Activated T-helper 17 cell treated with anti-CD3 and anti-CD28 coated beads, Interleukin-2, amount 50 U/mL, for 72 hours (primary cell): ENCODE measurements at places on chromosomes 11 and 22. TPM values are rescaled to one million over a fixed set of nuclear protein-coding genes. Genes with fewer than 3 reads are reported as not detected.

DNA sequence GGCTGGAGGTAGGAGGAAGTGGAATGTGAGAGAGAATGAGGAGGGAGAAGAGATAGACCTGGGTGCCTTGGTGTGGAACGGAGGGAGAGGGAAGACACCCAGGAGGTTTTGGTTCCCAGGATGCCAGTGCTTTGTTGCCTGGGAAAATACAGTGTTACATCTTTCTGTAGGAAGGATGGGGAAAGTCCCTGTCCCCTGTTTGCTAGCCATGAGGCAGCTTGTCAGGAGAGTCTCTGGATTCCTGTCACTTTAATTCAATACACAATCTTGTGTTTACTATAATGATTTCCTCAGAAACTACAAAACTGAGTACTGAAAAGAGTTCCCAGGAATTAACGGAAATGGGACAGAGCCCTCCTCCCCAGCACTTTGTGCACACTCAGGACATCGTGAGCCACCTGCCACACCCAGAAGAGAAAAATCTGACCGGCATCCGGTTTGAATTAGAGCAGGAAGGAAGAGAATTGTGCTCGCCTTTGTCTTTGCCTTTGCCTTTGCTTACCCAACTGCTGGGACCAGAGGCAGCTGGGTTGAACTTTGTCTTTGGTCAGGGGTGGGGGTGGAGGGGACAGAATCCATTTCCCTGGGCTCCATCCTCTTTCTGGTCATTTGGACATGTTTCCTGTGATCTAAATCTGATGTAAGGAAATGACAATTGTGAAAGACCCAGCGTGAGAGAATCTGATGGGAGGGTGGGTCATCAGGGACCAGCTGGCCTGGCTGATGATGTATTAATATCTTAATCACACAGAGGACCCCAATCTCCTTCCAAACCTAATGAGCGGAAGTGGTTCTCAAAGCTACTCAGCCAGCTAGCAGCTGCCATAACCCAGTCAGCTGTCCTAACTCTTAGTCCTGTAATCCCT lies 1.3 kb upstream of the LIMK2 start:
- ATAC-seq = no peak

GRCh38 chr22:22368516-22368915 lies 123.9 kb downstream of the VPREB1 start:
- ATAC-seq = no peak

GRCh38 chr11:113350336-113351067 lies 36.1 kb downstream of the TTC12 start:
- no peak for ATAC-seq

- peak; percentile 51 for ATAC-seq
Measured at GRCh38 chr11:11798586-11799438, 43.0 kb upstream of the USP47 start.

GRCh38 chr11:113888848-113889247 lies 13.5 kb upstream of the USP28 start:
- ATAC-seq = no peak

The CACNA1I gene
- 0.84 TPM for total RNA-seq

The PTGDR2 gene
- total RNA-seq = 0.37 TPM
